Activated naive CD4-positive, alpha-beta T cell treated with anti-CD3 and anti-CD28 coated beads, Interleukin-2, amount 50 U/mL, for 72 hours (primary cell): ENCODE measurements at places on chromosomes 3 and 15.

- no peak for DNase-seq
Measured at GRCh38 chr3:24264748-24265158, 229.9 kb downstream of the THRB start.

DNA sequence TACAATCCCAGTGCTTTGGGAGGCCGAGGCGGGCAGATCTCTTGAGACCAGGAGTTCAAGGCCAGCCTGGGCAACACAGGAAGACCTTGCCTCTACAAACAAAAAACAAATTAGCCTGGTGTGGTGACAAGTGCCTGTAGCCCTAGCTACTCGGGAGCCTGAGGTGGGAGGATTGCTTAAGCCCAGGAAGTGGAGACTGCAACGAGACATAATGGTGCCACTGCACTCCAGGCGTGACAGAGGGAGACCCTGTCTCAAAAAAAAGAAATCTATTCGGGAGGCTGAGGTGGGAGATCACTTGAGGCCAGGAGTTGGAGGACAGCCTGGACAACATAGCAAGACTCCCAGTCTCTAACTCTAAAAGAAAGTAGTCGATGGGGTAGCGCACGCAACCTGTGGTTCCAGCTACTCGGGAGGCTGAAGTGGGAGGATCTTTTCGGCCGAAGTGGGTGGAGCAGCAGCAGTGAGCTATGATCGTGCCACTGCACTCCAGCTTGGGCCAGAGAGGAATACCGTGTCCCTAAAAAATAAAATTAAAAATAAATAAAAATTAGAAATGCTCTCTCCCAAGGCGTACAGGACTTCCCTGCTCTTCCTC lies 775 bp downstream of the C3orf33 start:
- DNase-seq = no peak

GRCh38 chr3:159766563-159767185 lies 222.0 kb upstream of the IL12A start:
- no peak for DNase-seq

DNA sequence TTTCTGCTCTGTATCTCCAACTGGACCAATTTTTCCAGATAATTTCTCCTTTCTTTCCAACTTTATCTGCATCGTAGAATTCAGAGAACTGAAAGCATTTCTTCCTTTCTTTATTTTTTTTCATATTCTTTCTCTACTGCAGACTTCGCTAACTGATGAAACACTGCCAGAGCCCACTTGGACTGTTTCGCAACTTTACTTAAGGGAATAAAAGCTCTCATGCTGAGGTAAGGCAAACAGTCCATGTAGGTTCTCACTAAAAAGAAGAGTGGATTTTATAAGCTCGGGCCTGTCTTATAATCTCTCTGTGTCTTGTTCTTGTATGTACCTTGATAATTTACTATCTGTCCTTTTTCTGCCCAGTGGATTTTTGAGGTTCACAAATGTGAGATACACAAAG lies 163.5 kb downstream of the CNTN4 start:
- DNase-seq = no peak

- no peak for DNase-seq
Measured at GRCh38 chr3:56926947-56927282, 125.2 kb upstream of the ARHGEF3 start.

- DNase-seq = no peak
Measured at GRCh38 chr15:99522288-99522687, 43.5 kb upstream of the MEF2A start.

- DNase-seq = no peak
Measured at GRCh38 chr15:78408961-78409360, 29.1 kb upstream of the IREB2 start.

- no peak for DNase-seq
Measured at GRCh38 chr3:111676211-111677006, 81.3 kb upstream of the ZBED2 start.

DNA sequence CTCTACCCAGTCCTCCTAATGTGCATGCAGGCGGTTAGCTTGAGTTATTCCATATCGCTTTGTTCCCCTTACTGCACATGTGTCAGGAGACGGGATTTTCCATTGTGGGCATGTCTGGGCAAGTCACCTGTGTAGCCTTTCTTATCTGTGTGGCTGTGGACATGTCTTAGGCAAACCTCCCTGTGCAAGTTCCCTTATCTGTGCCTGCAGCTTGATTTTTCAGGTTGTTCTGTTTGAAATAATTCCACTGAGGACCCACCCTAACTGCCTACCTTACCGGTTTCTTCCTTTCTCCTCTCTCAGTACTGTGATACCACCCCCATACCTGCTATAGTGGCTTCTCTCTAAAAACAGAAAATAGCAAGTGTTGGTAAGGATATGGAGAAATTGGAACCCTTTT lies 113.6 kb downstream of the NEO1 start:
- DNase-seq = no peak

- no peak for DNase-seq
Measured at GRCh38 chr3:197189623-197190022, 108.8 kb downstream of the DLG1 start.

DNA sequence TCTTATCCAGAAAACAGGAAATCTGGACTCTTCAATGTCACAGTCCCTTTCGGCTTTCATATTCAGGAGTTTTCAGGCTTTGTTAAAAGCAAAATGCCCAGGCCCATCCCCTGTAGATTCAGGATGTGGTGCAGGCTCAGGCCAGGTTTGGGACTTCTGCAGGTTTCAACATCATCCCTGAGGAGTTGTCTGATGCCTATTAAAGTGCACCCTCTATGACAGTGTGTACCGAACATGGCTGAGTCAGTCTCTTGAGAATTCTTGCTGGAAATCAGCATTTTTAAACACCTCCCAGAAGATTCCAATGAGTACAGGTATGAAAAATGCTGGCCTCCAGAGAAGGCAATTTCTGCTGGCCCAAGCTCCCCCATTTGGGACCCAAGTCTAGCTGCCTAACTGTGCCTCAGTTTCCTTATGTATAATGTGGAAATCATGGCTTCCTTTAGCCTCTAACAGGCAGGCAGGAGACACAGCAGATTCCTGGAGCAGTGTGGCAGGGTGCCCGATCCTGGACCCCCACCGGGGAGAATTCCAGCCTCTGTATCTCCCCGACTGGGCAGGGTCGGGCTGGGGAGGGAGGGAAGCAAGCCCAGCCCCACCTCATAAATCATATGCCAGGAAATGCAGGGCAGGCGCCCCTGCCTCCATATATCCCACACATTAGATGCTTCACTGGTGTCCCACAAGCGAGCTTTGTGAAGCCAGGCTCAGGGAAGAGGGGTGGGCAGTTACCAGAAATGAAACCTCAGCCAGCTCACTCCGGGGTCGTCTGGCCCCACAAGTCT lies 44.4 kb upstream of the SLC6A11 start:
- DNase-seq = no peak

DNA sequence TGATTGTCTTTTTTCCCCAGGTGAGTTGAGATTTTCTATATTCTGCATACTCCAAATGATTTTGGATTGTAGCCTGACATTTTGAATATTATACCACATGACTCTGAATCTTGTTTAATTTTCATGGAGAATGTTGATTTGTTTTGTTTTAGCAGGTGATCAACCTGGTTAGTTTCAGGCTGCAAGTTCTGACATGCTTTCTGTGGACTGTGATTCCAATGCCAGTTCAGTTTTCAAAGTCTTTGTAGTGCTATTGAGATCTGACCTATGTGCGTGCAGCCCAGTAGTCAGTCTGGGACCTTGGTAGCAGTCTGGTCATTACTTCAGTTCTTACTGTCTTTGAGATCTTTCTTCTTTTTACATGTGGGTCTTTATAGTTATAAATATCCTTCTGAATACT lies 18.6 kb upstream of the MTMR10 start:
- DNase-seq = no peak

DNA sequence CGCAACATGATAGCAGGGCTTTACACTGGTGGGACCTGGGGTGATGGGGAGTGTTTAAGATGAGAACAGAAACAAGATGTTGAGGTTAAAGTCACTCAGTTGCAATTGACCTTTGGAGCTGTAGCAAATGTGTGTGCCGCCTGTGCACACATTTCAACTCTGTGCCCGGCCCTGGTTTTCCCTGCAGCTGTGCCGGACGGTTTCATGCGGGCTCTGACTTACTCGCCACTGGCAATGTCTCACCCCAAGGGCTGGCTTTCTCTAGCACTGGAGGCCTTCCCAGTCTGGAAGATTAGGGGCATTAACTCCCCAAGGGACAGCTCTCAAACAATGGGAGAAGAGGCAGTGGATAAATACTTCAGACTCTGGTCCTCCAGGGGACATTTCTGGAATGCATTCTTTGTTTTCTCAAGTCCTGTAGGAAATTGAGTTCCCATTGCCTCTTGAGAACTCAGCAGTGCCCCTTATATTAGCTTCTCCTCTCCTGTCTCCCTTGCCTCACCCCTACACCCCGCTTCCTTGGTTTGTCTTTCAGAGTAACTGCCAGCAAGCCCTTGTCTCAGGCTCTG lies 152.5 kb downstream of the EDEM1 start:
- DNase-seq = no peak

- DNase-seq = no peak
Measured at GRCh38 chr3:197734667-197735318, 1.9 kb downstream of the RUBCN start.

DNA sequence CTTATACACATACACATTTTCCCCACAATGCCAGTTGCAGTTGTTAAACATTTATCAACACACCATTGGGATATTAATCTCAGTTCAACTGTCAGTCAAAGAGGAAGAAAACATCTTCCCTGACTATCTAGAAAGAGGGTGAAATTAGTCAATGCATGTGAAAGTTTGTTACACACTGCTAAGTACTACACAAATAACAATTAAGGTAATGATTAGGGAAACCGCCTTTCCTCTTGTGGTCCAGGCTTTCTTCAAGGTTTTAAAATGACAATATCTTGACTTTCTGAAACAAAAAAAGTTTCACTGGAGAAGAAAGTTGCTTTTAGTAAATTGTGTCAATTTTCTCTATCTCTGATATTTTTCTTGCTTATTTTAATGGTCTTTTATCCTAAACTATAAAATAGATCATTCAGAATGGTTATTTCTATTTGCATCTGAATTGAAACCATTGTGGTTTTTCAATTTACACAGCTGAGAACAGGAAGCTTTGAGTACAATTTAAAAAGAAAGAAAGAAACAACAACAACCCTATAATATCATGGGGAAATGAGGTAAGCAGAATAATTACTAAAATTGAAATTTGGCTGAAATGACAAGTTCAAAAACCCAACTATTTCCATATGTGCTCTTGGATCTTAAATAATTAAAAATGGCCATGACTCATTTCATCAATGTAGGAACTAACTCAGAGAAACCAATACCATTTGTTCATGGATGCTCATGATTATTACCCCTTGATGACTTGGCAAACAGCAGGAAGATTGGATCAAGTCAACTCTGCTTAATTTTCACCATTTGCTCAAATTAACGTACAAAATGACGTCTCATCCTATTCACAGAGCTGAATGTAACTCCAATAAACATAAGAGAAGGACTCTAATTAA lies 31.7 kb downstream of the GPR149 start:
- DNase-seq = no peak

DNA sequence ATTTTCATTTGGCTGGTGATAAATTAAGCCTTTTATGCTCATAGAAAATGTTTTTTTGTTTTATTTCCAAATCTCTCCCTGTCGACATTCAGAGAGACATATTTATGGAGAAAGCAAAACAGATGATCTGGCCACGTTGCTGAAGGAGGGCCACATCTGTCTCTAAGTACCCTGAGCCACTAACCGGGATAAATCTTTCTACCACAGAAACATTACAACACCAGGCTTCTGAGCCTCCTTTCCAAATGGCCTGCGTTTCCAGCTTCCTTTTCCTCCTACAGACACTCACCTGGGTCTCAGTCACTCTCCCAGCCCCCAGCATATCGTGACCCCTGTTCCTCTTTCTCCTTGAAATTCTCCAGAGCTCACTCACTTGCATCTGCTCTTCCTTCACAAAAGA lies 161.0 kb downstream of the ARRDC4 start:
- DNase-seq = no peak

DNA sequence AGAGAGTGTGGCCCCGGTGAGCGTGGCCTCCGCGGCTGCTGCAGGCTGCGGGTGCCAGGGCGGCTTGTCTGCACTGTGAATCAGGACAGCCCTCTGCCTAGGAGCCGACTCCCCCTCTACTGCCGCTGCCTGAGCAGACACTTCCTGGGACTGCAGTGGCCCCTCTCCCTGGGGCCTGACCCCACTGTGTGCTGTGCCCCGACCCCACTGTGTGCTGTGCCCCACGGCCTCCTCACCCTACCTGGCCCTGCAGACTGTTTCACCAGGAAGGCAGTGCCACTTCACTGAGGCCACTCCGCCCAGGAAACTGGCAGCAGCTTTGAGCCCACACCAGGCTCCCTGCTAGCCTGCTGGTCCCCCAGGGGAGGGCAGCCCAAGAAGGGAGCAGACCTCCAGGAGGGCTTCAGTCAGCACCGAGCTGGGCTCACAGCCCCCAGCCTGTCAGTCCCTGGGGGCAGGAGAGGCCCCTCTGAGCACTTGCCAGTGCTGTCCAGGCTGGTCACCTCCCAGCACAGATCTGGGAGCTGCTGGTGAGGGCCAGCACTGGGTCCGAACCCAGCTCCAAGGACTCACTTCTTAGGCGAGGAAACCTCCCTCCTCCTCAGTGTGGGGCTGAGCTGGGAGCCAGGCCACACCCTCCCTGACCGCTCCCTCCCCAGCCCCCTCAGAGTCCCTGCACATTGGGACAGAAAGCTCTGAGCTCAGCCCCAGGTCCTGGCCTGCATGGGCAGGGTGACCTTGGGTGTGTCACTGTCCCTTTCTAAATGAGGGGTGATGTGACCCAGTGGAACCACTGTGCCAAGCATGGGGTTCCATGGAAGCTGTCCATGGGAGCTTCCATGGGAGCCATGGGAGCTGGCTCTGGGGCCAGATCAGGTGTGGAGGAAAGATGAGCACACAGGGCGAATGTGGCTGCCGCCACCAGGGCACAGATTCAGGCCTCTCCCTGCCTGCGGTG lies 56.8 kb downstream of the DNAJB8 start:
- no peak for DNase-seq

GRCh38 chr3:99774467-99774866 lies 43.2 kb upstream of the CMSS1 start:
- DNase-seq = no peak

GRCh38 chr3:176976586-176976985 lies 220.7 kb downstream of the TBL1XR1 start:
- no peak for DNase-seq

DNA sequence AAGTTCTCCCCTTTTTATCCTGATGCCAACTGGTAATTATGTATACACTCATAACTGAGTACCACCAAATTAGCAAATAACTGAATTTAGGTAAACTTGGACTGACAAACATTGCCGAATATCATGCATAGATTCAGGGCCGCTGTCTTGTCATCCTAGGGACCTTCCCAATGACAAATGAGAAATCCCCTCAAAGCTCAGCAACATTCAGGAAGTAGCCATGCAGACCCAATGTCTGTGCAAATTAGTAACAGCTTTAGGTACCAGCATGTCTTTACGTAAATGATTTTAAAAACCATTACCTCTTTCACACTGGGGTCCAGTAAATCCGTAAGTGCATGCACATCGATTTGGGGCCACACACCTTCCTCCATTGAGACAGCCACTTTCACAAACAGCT lies 49.5 kb downstream of the FBN1 start:
- DNase-seq = no peak

DNA sequence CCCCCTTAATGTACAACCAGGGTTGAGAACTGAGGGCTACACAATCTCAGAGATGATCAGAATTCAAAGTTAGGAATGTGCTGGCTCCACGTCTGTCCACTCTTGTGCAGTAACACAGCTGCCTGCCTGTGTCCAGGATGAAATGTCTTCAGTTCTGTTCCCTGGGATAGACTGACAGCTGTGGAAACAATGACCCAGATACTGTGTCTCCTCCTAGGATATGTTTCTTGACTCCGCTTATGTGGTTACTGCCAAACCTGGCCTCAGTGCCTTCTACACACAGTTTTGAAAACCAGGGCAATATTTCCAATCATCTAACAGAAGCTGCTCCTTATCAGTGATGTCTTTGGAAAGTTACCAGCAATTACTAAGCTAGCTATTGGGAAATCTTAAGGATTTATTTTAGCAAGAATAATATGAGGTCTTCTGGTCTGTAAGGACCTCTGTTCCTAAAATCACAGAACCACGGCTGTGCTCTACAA lies 67.6 kb downstream of the NOX5 start:
- no peak for DNase-seq
